ENCODE measurements at places on chromosomes 1 and 21.

DNA sequence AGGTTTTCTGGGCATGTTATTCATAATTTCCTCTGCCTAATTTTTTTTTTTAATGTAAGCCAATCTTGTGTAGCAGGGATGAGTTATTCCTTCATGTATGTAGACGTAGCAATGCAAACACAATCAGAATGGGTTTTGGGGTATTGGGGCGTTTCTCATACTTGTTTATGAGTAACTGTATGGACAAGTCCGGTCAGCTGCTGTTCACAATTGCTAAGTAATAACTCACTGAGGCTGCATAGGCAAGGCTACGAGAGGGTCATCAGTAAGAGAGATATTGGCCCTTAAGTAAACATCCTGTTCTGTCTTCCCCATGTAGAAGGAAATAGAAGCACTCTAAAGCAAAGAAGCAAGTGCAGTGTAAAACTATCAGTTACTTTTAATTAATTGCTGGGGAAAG lies 9.5 kb upstream of the TARS2 start:
- no peak for DNase-seq

DNA sequence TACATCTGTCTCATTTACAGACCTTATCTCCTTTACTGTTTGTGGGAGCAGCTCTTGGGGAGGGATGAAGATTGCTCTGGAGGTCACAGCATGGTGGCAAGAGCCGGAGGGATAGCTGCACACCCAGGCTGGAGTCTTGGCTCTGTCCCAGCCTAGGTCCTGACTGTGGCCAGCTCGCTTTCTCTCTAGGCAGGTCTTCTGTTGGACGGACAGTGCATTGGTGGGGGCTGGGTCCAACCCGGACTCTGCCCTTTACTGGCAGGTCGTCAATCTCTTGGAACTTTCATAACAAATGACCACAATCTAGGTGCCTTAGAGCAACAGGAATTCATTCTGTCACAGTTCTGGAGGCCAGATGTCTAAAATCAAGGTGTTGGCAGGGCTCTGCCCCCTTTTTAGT lies 319.8 kb upstream of the C1orf174 start:
- no peak for DNase-seq

DNA sequence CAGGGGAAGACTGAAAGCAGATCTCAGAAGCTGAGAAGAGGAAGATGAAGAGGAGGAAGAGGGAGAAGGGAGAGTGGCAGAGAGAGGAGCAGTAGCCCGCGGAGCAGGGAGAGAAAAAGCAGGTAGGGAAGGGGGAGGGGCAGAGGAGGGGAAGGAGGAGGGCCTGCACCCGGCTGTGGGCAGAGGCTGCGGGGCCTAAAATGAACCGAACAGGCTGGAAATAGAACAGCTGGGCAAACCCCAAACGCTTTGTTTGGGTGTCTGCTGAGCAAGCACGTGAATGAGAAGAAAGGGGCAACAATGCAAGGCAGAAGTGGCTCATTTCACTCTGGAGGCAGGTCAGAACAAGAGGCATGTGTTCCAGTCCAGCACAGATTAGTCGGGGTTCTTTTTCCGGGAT lies 33.5 kb downstream of the KCNC4 start:
- peak; percentile 60 for DNase-seq

DNA sequence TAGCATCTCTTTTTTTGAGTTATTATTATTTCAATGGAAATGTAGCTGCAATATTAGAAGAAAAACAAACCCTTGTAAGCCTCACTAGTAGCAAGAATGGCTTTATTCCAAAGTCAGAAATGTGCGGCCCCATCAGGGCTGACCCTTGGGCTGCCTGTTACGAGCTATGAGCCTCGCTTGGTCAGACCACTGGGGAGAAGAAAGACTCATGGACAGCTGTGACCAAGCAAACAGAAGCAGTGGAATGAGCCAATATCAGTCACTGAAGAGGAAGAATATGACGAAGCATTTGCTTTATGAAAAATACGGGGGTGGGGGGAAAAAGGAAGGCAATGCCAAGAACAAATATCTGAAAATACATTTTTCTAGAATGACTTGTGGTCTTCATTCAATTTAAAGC lies 504.5 kb downstream of the LMO4 start:
- DNase-seq = no peak

GRCh38 chr21:29888437-29888836 lies 51.4 kb downstream of the GRIK1 start:
- no peak for DNase-seq

DNA sequence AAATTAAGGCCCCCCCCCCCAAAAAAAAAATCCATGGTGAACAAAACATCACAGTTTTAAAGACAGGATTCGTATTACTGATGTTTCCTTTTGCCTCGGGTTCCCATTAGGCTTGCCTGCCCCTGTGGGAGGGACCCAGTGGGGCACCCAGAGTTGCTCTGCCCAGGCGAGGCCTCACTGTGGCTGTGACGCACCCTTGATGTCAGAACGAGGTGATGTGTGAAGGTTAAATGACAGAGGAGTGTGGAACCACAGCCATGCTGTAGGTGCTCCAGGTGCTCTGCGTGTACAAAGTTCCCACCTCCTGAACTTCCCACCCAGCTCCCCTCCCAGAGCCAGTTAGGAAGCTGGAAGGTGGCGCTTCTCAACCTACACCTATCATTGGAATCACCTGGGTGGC lies 37.9 kb downstream of the GRHL3 start:
- no peak for DNase-seq

DNA sequence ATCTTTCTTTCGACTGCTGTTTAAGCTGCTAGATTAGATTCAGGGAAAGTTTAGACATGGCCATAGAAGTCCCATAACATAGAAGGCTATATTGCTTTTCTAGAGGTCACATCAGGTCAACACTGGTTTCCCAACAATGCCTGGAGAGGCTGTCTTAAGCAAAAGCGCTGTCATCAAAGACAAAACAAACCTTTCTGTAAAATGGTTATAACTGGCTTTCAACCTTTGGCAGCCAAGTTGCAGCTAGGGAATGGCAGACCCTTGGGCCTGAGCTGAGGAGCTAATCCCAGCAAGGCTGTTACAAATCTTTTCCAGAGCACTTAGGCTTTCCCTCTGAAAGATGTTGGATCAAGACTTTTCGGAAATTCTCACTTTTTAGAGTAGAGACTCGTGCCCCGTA lies 11.2 kb upstream of the ABCA4 start:
- DNase-seq = no peak

- DNase-seq = no peak
These were observed 6.0 kb downstream of the IFNAR1 start for GRCh38 chr21:33330726-33331125.

DNA sequence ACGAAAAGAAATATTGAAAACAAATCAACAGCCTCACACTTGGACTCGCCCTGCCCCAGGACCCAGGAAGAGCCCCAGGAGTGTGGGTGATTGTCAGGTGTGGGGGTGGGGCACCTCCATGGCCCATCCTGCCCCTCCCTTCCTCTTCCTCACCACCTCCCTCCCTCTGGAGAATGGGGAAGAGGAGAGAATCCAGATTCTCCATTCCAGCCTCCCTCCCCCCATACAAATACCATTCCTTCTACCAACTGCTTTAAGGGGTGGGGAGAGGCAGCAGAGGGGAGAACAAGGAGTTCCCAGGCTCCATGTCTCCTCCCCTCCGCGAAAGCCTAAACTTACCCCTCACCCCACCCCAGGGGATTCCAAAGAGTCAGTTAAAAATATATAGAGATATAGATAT lies 36.7 kb downstream of the MEF2D start:
- DNase-seq = no peak

DNA sequence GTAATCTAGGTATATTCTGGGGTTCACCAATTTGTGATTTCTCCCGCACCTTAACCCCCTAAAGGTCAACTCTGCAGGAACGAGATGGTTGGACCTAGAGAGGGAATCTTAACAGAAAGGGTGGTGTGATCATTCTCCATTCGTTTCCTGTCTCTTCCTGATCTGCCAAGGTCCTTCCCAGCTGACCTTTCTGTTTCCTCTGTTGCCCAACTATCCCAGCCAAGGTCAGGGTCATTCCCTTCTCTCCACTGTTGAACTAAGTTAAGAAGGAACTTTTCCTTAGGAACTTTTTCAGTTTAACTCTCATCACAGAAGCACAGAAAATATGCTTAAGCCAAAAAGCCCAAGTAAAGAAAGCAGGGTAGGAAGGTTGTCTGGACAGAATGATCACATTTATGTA lies 49.3 kb downstream of the KAZN start:
- DNase-seq = no peak

DNA sequence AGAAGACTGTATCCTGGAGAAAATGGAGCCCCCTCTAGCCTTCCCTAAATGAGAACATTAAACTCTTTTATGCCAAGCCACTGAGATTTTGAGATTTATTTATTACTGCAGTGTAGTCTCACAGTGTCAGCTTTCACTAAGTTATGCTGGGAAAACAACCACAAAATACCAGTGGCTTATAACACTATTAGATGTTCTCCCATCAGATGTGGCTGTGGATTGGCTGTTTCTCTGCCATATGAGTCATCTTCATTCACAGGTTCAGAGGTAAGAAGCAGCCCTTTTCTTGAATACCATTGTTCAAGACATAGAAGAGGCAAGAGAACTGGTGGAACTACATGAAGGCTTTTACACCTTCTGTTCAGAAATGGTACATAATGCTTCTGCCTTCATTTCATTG lies 32.1 kb upstream of the ST6GALNAC5 start:
- no peak for DNase-seq

DNA sequence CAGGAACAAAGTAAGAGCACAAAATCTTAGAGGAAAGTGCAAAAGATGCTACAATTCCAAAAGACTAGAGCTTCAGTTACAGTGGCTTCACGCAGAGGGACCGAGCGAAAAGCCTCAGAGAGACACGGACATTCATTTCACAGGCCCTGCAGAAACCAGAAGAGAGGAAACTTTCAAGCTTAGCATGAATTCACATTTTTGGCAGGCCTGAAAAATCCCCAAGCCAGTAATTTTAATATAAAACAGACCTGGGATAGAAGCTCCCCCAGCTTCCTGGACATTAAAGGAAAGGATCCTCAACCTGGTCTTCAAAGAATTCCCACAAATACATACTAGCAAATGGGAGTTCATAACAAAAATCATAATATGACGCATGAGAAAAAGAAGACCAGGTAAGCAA lies 66.2 kb downstream of the HSF2BP start:
- no peak for DNase-seq

DNA sequence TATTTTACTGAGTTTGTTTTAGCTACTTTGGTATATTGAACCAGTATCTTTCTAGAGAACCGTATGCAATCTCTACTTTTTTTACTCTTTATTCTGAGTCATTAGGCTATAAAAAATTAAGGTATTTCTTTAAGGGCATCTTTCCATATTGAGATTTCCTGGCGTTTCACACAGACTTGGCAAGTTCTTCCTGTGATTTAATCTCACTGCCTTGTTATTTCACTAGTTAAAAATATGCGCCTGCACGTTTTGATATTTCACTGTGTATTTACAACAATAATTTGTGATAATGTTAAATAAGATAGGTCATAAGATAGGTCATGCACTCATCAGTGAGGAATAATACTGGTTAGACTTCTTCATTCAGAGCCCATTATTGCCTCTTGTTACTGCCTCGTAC lies 16.2 kb upstream of the CR1L start:
- DNase-seq = no peak

DNA sequence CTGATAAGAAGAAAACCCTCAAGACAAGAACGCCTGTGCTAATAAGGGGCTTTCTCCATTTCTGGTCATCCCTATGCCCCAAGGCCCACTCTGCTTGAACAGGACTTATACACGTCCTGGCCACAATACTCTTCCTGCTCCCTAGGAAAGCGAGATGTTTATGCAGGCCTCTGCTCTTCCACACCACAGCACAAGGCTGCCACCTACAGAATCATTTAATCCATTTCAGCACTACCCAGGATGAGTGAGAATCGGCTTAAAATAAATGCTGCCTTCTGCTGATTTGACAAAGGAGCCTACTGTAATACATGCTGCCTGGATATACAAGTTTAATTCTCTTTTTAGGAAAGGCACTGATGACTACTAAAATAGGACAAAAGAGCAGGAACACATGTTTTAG lies 29.4 kb downstream of the FRRS1 start:
- no peak for DNase-seq

DNA sequence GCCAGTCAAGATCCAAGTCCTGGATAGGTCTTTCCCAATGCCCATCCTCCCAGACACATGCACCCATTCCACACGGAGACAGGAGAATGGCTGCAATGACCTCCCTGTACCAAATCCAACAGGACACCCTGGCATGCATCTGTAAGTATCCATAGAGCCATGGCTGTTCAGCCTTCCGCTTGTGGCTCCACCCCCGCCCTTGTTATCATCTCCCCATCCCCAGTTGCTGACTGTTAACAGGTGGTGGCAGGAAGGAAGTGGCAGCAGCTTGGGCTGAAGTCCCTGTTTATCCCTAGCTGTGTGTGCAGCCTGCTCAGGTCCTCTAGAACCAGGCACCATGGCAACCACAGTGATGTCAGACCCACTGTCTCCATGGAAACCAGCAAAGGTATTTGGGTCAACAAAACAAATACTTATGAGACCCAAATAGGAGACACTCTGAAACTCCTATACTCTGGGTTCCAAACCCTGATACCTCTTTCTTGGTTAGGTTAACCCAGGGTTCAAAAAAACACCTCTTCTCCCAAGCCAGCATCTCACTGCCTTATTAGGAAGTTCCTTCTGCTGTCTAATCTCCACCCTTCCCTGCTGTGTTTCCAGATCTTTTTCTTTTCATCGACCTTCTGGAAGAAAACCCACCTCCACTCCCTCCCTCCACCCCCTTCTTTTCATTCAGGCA lies 721 bp downstream of the PBXIP1 start:
- DNase-seq = peak; percentile 81

- DNase-seq = no peak
These were observed 28.4 kb upstream of the PLEKHO1 start for GRCh38 chr1:150121236-150121862.

DNA sequence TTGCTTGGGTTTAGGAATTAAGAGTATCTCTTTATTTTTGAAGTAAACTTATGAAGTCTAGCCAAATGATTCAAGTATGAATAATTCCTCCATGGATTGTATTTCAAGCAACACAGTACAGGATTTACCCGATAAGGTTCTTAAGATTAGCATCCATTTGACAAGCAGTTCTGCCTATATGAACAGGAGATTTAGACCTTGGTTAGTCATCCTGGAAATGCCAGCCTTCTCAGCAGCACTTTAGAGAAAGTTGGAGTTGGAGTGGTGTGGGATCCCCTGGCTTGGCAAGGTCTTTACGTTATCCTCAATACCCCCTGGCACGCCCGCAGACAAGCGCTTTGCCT lies 1.6 kb downstream of the BCAR3 start:
- no peak for DNase-seq

DNA sequence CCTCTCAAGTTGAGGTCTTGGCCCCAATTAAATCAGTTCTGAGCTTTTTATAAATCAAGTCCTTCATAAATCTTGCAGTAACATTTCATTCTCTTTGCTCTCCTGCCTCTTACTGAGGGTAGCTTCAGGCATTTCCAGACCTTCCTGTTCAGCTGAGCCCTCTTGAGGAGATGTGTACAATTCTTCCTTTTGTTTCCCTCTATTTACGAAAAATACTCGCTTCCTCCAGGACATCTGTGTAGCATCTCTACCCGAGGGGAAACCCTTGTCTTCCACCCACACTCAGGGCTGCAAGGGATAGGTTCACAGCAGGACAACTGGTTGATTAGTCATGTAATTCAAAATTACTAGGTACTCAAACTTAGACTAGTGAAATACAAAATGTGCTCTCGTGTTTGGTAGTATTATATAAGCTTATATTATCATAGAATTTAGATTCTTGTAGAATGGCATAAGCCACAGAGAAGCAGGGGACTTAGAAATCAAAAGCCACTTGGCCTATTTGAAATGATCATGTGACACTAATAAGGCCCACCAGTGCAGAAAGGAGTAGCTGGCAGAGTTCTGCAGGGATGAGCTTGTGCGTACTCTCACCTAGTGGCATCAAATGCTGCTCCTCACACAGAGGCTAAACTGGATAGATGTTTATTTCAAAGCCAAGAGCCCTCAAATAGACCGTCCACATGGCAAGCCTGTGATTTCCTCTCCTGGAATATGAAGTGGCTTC lies 126.7 kb downstream of the GDAP2 start:
- no peak for DNase-seq
